ENCODE measurements at places on chromosomes 6 and 20.

DNA sequence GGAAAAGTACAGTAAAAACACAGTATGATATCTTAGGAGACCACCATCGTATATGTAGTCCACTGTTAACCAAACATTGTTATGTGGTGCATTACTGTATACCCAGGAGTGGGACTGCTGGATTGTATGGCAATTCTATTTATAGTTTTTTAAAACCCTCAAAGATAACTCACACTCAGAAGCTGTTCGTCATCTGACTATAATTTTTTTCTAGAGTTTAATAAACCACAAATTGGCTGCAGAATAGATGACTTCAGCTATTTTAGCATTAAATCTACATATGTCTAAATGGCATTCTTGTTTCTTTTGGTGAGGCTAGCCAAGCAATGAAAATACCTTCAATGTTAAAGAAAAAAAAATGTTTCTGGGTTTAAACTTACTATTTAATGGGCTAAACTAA is 134.2 kb upstream of the BMP5 start:
- no peak for DNase-seq

DNA sequence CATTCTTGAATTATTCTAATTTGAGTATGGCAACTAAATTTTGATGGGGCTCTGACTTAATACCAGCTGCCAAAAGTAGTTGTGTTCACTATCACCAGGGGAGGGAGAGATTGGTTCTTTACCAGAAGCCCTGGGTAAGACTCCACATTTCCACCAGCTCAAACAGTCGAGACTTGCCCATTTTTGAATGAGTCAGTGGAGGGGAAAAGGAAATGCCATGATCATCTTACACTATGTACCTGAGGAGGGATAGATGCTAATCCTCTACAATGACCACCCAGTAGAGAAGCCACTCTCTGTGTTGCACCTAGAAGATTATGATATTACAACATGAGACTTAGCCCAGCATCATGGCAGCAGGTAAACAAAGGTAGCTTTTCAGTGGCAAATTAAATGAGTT is 77.0 kb upstream of the SGK1 start:
- DNase-seq: no peak

DNA sequence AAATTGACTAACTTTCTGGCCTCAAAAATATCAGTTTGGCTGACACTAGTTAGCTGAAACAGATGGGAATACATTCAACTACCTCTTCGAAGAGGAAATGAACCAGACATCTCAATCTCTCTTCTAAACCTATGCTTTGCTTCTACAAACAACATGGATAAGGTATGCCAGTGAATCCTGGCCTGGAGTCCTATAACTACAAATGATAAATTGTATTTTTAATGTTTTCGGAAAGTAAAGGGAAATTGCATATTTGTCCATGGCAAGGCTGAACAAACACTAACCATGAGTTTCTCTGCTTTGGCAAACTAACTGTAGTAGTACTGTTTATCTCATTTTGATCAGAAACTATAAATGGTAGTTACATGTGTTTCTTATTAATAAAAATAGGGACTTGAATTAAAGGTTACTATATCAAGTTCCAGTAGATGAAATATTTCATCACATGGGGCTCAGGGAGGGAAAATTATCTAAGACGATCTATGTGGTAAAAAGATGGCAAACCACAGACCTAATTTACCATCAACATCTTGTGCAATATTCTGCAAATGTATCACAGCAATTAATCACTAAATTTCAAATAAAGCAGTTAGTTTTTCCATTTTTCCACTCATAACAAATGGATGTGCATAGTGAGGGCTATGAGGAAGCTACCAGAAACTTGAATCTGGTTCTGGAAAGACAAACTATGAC is 76.8 kb downstream of the COL12A1 start:
- DNase-seq: no peak

GRCh38 chr6:126075335-126076071 is 89.2 kb downstream of the TRMT11 start:
- DNase-seq: no peak

DNA sequence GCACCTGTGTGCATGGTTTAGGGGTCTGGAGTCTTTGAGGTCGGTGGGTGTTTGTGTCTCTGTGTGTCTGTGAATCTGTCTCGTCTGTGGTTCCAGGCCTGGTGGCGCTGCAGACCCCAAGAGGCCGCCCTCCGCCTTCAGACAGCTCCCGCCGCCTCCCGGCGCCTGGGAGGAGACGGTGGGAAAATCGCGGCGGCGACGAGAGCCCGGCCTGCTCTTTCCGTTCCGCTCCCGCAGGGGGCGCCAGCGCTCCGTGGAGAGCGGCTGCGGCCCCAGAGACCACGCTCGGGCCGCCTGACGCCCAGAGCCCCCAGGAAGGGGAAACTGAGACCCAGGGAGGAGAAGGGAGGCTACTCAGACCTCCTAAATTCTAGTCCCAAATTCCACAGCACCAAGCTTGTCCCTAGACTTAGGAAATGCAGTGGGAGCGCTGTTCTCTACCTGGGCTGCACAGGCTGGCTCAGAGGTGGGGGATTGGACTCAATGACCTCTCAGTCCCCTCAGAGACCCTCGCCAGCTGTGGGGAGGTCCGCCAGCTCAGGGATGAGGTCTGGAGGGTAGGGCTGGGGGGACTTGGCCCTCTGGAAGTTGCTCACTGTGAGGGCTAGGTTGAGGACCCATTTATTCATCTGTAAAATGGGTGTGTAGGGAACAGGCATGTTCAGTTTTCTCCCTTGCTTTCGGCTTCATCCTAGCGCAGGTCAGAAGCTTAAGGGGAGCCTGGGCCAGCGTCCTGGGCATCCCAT is 36.9 kb upstream of the BLCAP start:
- peak; percentile 2 for DNase-seq

DNA sequence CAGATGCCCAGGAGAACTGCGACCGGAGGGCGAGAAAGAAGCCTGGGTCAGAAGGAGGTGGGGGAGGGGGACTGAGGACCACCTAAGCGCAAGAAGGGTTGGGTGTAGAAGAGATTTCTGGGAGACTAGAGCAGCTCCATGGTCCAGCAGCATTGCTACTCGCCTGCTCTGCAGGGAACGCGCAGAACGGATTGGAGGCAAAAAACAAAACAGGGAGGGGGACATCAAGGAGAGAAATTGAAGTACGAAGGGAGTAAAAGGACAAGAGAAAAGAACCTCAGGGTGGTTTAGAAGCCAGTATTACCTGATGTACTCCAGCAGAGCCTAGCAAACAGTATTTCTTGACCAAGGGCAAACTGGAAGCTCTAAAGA is 537 bp upstream of the GABBR1 start:
- DNase-seq: no peak

- DNase-seq: no peak
Observed at GRCh38 chr20:61128701-61129269, 123.3 kb upstream of the CDH4 start.

GRCh38 chr6:4220558-4220957 is 85.2 kb upstream of the ECI2 start:
- no peak for DNase-seq

DNA sequence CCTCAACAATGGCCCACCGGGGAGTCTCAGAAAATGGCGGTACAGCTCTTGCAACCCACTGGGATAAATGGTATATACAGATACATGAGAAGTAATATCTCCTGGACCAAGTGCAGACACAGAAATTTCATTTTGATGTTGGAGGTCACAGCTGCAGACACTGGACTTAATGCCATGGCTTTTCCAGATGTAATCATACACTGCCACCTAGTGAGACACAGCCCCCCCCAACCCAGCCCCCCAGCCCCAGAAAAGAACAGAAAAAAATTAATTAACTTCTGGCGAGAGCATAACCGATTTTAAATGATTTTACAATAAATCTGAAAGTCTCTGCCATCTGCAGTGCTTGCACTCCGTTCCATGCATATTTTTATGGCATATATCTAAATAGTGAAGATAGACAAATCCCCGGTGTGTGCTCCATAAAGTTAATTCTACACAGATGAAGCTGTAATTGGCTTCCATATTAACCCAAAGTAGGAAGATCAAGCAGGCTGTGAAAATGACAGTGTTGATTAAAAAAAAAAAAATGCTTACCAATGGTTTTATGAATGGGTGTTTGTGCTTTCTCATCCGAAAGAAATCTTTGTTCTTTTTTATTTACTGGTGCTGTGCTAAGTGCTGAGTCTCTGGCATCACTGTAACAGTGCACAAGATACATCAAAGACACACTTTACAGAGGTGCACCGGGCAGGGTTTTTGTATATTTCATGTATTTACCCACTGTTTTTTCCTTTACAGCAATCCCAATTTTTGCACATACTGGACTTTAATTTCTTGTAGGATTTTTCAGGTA is 804.1 kb downstream of the TFAP2A start:
- no peak for DNase-seq

GRCh38 chr20:2421247-2421646 is 40.5 kb downstream of the TGM6 start:
- no peak for DNase-seq

- DNase-seq: no peak
Observed at GRCh38 chr20:31670371-31671228, 32.9 kb downstream of the COX4I2 start.

- no peak for DNase-seq
Observed at GRCh38 chr6:25005010-25005409, 69.2 kb upstream of the RIPOR2 start.

DNA sequence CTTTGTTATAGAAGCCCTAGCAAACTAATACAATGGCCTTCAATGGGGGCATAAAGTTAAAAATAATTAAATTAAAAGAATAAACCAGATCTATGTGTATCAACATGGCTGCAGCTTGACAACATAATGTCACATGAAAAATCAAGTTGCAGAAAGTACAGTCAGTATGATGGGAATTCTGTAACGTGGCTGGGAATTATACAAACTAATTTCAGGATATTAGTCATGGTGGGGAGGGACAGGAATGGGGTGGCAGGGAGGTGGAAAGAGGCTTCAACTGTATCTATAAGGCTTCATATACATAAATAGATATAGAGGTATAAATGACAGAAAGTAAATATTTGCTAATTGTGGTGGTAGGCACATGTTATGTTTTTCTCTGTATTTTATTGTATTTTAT is 107.1 kb downstream of the UNC5CL start:
- DNase-seq: no peak

DNA sequence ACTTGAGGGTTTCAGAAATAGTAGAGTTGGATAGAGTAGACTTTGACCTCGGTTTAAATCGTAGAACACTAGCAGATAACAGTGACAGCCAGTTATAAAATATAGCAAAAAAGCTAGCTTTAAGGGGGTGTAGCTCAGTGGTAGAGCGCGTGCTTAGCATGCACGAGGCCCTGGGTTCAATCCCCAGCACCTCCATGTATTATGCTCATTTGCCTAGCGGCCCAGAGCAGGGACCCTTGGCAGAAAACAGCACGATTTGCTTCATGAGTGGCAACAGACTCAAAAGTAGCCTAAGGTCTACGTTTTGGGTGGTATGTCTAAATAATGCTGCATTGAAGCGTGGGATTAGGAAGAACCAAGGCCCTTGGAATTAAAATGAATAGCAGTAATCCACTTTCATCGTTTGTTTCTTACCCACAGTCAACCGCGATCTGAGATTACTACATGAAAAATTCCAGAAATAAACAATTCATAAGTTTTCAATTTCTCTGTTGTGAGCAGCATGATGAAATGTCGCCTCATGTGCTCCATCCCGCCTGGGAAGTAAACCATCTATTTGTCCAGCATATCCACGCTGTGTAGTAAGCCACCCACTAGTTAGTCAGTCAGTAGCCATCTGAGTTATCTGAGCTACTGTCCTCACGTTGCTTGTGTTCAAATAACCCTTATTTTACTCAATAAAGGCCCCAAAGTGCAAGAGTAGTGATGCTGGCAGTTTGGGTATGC is 184.9 kb downstream of the GPX5 start:
- DNase-seq: no peak

GRCh38 chr6:46323312-46323965 is 152.7 kb upstream of the ENPP5 start:
- DNase-seq: no peak

DNA sequence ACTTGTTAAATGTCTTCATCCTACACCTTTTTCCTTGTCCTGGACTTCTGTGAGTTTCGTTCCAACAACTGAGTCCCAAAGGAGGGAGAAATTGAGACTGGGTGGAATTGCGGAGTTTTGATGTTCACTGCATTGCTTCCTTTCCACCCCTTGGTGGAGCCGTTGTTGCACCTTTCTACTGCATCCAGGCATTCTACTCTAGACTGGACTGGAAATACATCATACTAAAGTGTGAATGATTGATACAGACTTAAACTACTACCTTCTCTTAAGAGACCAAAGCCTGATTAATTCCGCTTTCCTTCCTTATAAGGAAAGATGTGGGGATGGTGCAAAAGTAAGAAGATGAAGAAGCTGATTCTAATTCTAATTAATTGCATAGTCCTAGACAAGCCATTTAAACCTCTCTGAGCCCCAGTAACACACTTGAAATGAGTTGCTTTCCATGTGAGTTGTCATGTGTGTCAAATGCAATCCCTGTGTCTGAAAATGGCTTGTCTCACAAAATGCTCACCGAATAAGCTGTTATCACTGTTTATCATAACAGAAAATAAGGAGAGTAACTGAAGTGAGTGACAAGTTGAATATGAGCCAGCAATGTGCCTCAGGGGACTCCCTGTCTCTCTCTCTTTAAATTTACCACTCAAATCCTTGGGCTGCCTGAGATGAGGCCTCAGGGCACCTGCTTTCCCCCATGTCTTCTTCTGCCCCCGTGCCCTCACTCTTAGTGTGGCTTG is 338.3 kb upstream of the CHD6 start:
- no peak for DNase-seq

- DNase-seq: peak; percentile 60
Observed at GRCh38 chr6:170295510-170296422, 4.9 kb upstream of the DLL1 start.

GRCh38 chr6:144349690-144350527 is 64.8 kb downstream of the UTRN start:
- no peak for DNase-seq

DNA sequence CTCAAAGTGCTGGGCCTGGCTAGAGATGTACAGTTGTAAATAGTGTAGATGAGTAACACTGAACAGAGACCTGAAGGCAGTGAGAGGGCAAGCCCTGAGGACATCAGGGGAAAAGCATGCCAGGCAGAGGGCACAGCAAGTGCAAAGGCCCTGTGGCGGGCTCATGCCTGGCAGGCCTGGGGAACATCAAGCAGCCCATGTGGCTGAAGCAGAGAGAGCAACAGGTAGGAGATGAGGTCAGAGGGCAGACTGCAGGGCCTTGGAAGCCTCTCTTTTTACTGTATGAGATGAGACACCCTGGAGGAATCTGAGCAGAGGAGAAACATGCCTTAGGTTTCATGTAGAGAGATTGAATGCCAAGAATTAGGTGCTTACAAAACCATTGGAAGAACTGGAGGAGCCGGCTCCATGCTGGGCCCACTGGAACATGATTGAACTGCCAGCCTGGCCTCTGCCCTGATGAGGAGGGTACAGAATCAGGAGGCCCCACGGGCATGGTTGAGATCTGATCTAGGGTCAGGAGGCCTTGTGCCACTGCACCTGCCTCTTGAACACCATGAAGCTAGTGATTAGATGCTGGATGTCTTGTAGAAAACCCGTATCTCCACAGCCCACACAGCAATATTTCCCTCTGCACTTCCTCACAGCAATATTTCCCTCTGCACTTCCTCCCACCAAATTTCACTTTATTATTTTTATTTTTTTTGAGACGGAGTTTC is 5.9 kb upstream of the HMGA1 start:
- no peak for DNase-seq

DNA sequence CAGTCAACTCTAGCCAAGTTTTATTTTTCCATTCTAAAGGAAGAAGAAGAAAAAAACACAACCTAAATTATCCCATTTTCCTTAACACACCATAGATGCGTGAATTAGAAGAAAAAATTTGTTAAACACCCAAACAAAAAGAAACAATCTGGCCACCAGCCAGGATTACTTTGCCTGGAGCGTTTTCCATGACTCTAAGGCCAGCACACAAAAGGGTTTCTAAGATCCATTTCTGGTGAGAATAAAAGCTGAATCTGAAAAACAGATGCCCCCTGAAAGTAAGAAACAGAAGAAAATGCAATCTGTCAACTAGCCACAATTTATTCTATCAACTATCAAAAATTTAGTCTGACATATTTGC is 267.2 kb upstream of the SULF2 start:
- no peak for DNase-seq
